Body of pancreas (tissue), 4 donors: ENCODE measurements at places on chromosomes 7 and 10. TPM values are rescaled to one million over a fixed set of nuclear protein-coding genes. Genes with fewer than 3 reads are reported as not detected.
A peak's percentile ranks its signal among the peaks of the same experiment; 100 is the strongest.

The ASAH2B gene
- total RNA-seq = 4.4 TPM

The KIF11 gene
- total RNA-seq = 0.26 TPM

DNA sequence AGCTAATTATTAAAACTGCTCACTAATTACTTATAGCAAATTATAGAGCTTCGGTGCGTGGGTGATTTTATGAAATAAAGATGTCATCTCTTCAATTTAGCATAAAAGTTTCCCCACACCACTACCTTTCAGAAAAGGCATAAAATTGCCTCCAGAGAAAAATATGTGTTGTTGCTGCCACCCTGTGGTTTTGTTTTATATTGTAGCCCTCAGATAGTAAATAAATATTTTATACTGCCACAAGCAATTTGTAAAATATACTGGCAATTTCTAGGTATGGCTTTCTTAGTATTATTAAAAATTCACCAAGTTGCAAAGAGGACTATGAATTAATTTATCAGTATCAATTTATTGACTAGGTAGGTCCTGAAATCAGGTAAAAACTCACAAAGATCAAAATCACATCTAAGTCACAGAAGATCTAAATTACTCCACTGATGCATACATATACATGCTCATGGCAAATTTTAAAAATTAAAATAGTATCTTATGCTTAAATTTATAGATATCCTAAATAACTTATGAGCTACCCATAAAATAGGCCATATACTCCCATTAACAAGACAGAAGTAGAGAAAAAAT, 26.5 kb downstream of the ASNS start:
- no peaks in the 10 kb centered on the region for H3K4me1 ChIP-seq
- no peaks in the 10 kb centered on the region for H3K36me3 ChIP-seq
- H3K27me3 ChIP-seq = no peaks in the 10 kb centered on the region
- no peak overlapping the region for H3K27ac ChIP-seq
- no peak overlapping the region for H3K4me3 ChIP-seq
- peak; percentile 25 for DNase-seq

DNA sequence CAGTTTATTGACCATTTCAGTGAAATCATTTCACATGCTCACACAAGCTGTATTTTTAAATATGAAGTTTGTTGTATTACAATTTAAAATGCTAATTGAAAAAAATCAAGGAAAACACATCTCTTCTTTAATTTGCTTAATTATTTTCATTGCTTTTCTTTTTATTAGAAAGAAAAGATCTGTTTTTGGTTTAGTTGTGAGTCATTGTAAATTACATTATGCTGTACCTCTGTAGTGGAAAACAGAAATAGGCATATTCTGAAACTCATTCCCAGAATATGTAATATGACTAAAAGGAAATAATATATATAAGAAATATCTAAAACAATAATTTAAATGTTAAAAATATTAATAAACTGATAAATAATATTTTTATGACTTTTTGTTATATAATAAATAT, 161.9 kb downstream of the HGF start:
- no peaks in the 10 kb centered on the region for H3K27me3 ChIP-seq
- H3K4me1 ChIP-seq = no peaks in the 10 kb centered on the region
- no peak overlapping the region for H3K4me3 ChIP-seq
- no peak for DNase-seq
- no peaks in the 10 kb centered on the region for H3K36me3 ChIP-seq
- H3K27ac ChIP-seq = no peak overlapping the region

DNA sequence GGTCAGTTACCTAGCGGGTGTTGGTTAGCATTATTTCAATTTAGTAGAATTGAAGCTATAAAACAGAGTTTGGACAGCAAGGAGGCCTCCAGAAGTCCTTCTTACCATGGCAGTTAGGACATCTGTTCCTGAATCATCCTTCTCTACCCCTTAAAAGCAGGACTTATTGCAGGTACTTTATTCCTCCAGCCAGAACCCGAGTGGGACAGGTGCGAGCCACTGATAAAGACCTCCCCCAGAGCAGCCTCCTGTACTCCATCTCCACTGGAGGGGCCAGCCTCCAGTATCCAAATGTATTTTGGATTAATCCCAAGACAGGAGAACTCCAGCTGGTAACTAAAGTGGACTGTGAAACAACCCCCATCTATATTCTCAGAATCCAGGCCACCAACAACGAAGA, 54.6 kb downstream of the CDHR3 start:
- H3K4me1 ChIP-seq = no peaks in the 10 kb centered on the region
- no peak overlapping the region for H3K27ac ChIP-seq
- no peaks in the 10 kb centered on the region for H3K27me3 ChIP-seq
- no peaks in the 10 kb centered on the region for H3K36me3 ChIP-seq

DNA sequence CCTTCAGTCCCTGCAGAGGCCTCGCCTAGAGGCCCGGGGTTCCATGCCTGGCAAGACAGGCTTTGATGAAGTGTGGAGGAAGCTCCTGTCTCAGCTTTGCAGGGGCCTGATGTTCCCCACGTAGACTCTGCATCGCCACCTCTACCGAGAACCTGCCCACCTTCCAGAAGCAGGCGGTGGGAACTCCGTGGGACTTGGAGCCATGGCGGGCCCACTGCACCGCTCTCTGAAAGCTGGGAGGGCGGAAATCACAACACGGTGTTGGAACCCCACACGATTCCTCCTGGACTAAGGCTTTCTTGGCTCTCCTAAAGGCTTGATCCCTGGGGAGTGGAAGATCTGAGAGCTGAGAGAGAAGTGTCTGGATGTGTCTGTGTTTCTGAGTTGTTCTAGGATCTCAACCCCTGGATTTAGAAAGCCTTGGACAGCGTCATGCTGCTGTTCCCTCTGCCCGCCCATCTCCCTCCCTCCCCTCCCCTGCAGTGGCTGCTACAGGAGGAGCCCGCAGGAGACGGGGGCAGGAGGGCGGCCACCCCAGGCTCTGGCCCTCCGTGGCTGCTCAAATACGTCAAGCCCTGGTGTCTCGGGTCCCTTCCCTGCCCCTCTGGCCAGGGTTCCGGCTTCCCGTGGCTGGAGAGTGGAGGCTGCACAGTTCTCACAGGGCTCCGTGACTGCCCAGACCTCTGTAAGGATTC, 79.7 kb downstream of the VIPR2 start:
- no peaks in the 10 kb centered on the region for H3K36me3 ChIP-seq
- DNase-seq = no peak
- no peaks in the 10 kb centered on the region for H3K27me3 ChIP-seq
- H3K27ac ChIP-seq = no peak overlapping the region
- H3K4me1 ChIP-seq = peaks cover 5% of the 10 kb centered on the region

- peaks cover 80% of the 10 kb centered on the region for H3K4me1 ChIP-seq
- no peaks in the 10 kb centered on the region for H3K27me3 ChIP-seq
- H3K36me3 ChIP-seq = no peaks in the 10 kb centered on the region
- no peak overlapping the region for H3K27ac ChIP-seq
Measured at GRCh38 chr7:150374472-150374871, 4.7 kb upstream of the ZNF775 start.

GRCh38 chr10:71436268-71437125, 39.8 kb downstream of the CDH23 start:
- DNase-seq = no peak
- no peak overlapping the region for H3K27ac ChIP-seq
- H3K4me1 ChIP-seq = peaks cover 4% of the 10 kb centered on the region
- no peaks in the 10 kb centered on the region for H3K36me3 ChIP-seq
- H3K4me3 ChIP-seq = no peak overlapping the region
